ENCODE measurements at places on chromosomes 3 and 15.

- DNase-seq: no peak
These were observed 25.8 kb downstream of the FAM98B start for GRCh38 chr15:38479756-38480155.

DNA sequence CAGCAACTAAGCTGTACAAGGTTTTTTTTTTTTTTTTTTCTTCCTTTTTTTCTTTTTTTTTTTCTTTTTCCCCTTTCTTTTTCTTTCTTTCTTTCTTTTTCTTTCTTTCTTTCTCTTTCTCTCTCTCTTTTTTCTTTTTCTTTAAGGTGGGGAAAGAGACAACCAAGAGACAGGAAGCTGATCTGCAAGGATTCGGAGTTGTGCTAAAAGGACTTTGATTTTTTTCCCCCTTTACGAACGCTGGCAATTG lies 148 bp downstream of the RBMS3 start:
- DNase-seq: peak; percentile 37

DNA sequence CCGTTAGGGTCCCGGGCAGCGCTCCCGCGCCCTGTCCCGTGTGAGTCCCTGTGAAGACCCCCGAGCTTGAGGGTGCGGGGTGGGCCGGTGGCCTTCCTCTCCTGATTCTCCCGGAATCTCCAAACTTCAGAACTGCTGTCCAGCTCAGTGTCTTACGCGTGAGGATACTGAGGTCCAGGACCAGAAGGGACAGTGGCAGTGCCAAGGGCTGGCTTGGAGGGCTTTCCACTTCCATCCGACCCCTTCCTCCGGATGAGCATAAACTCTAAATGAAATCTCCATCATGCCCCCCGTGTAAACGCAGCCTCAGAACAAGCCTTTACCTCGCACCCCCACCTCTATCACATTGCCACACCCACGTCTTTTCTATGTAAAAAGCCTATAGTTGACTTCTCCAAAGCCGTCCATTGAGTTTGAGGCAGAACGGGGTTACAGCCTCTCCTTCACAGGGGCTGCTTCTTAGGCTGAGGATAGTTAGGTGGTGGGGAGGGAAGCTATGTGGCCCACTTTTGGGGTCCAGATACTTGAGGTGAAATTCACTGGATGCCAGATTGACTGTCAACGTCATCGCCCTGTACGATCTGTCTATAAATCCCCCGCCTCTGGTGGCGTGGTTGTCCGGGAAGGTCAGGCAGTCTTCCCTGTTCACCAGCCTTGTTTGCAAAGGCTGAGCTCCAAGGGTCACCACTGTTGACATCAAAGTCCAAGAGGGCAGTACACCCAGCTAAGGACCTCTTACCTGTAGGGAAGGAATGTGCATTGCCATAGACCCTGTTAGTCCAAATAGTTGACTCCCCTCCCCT lies 1.1 kb downstream of the EDEM1 start:
- no peak for DNase-seq

GRCh38 chr15:44163370-44163769 lies 31.7 kb downstream of the FRMD5 start:
- no peak for DNase-seq

- DNase-seq: peak; percentile 70
These were observed 4.1 kb upstream of the MYO1E start for GRCh38 chr15:59376733-59377132.

- no peak for DNase-seq
These were observed 16.9 kb upstream of the CLDN1 start for GRCh38 chr3:190339130-190339529.

DNA sequence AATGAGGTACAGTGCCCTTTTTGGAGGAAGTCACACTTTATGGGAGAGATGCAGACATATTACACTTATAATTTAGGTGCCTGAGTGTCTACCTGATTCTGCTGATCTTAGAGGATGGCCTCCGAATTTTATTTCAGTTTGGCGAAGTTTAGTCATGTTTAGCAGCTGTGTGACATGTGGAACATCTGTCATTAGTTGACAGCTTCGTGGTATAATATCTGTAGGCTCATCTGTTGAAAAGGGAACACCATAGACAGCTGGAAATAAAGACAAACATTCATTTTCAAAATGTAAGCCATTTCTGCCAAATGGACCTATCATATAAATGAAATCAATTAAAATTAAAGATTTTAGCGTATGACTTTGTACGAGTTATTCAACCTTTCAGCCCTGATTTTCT lies 165.4 kb downstream of the CFAP20DC start:
- no peak for DNase-seq

GRCh38 chr3:139425745-139426400 lies 36.4 kb upstream of the COPB2 start:
- no peak for DNase-seq

- no peak for DNase-seq
These were observed 396 bp downstream of the CHRNB4 start for GRCh38 chr15:78640527-78641101.

- no peak for DNase-seq
These were observed 53.7 kb downstream of the CD47 start for GRCh38 chr3:108036984-108037741.

DNA sequence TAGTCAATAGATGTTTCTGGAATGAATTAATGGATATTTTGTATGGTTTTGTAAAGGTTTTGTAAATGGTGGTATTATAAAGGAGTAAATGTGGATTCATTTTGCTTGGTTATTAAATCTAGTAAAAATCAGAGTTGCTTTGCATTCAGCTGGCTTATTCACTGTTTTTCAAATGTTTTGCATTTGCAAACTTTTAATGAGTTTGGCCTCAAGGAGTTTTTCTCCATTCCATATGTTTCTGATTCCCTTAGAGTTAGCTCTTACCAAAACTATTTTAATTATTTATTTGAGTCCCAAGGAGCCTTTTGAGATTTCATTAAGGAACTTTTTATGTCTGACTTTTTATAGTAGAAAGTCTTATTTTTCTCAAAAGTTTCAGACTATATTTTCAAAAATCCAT lies 992.2 kb downstream of the DIPK2A start:
- DNase-seq: no peak

DNA sequence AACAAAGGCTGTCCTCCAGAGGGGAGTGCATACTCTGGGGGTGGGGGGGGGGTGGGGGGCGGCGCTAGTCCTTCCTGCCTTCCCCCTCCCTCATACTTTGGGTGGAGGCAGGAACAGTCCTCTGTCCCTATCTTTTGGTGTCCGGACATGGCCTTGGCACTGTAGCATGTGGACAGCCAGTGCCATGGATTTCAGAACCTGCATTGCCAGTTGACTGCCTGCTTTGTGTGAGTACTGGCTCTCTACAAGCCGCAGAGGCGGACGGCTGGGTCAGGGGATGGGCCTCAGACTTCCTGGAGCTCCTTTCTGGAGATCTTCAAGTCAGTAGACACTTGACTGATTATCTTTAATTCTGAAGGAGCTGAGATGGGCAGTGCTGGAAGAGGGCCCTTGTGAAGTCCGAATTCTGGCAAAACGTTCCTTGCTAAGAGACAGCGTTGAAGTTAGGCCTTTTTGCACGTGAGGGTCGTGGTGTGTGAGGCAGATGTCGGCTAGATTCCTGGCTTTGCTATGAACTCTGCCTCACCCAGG lies 2.5 kb downstream of the CLDN11 start:
- DNase-seq: no peak

GRCh38 chr3:143974271-143975238 lies 2.9 kb downstream of the DIPK2A start:
- no peak for DNase-seq

- no peak for DNase-seq
These were observed 1003.2 kb downstream of the ROBO1 start for GRCh38 chr3:78764634-78765033.

DNA sequence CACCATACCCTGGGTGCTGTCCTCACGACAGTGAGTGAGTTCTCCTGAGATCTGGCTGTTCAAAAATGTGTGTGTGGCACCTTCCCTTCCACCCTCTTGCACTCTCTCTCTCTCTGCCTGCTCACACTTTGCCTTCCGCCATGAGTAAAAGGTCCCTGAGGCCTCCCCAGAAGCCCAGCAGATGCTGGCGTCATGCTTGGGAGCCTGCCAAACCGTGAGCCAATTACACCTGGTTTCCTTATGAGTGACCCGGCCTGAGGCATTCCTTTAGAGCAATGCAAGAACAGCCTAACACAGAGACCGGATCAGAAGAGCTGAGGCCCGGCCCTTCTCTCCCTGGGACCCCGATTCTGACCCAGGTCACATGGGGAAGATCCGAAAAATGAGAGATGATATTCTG lies 15.4 kb downstream of the TMEM44 start:
- DNase-seq: peak; percentile 48

DNA sequence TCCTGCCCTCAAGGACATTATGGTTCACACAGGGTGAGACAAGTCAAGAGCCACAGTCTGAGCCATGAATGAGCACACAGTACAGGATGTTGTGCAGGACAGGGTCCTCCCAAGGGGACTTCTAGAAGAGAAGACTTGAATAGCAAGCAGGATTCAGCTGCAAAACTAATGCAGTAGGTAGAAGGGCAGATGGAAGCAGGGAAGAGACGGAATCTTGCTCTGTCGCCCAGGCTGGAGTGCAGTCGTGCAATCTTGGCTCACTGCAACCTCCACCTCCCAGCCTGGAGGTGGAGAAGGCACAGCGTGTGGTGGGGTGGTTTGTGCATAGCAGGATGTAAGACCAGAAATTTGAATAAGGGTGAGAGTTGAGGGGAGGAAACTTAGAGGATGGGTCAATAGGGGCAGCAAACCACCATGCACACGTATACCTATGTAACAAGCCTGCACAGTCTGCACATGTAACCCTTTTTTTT lies 8.0 kb downstream of the BCL2L10 start:
- DNase-seq: no peak

- DNase-seq: no peak
These were observed 8.1 kb downstream of the PPM1M start for GRCh38 chr3:52253314-52254304.

DNA sequence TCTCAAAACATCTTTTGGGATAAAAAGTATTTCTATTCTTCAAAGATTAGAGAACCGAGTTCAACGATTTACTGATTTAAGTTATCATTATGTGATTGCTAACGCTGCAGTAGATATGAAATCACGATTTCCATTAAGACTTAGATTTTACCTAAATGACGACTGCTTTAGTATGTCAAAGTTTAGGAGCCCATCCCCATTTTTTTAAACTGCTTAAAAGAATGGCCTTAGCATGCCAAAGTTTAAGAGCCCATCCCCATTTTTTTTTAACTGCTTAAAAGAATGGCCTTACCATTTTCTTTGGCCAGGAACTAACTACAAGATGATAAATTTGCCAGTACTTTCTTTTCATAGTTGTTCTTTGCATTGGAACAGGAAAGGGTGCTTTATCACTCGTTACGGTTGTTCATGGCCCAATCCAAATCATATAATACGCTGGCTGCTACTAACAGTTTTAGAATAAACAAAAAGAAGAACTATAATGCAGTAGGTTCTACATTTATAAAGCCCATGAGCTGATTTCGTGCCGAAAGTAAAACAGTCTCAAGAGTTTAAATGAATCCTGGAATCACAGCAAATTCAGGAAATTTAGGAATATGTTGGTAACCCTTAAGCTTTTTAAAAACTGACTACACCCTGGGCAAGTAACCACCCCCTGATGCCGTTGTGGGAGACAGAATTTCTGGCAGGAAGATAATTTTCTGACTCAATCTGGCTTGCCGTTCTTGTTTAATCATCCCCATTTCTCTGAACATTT lies 869 bp upstream of the TSC22D2 start:
- no peak for DNase-seq

DNA sequence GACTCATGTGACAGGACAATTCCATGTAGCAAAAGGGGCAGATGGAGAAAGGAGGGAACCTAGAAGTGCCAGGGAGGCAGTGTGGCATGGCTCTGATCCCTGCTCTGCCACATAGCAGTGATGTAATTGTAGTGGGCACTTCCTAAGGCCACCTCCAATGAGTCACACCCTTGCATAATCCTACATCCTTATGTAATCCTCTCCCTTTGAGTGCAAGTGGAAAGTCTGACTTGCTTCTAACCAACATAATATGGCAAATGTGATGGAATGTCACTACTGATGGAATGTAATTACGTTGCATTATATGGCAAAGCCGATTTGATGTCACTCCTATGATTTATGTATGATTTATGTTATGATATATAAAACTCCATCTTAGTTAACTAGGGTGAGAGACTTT lies 72.9 kb upstream of the ATP2C1 start:
- DNase-seq: peak; percentile 96

- DNase-seq: no peak
These were observed 134.1 kb upstream of the COL8A1 start for GRCh38 chr3:99504258-99504657.

GRCh38 chr15:92958105-92958504 lies 58.0 kb downstream of the CHD2 start:
- peak; percentile 26 for DNase-seq

- DNase-seq: peak; percentile 86
These were observed 4.5 kb downstream of the EIF3J start for GRCh38 chr15:44541282-44541958.

DNA sequence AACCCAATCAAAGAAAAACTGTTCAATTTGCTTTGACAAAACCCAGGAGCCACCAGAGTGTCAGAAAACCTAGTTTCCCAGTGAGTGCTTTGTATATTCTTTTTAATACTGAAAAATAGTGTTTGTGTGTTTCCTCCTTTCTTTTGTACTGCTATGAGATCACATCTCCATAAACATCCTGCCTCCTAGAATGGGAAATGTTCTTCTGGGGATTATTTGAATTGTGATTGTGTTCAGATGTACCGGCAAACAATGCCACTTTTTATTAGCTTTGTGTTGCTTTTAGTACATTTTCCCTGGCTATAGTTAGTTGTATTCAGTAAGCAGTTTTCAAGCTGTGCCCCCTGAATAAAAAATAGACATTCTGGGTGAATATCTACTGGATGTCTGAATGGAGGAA lies 148.0 kb upstream of the NR2E3 start:
- DNase-seq: no peak

- no peak for DNase-seq
These were observed 50.9 kb upstream of the FSIP1 start for GRCh38 chr15:39833515-39833981.

GRCh38 chr3:44125882-44126281 lies 115.8 kb upstream of the TOPAZ1 start:
- DNase-seq: peak; percentile 31

DNA sequence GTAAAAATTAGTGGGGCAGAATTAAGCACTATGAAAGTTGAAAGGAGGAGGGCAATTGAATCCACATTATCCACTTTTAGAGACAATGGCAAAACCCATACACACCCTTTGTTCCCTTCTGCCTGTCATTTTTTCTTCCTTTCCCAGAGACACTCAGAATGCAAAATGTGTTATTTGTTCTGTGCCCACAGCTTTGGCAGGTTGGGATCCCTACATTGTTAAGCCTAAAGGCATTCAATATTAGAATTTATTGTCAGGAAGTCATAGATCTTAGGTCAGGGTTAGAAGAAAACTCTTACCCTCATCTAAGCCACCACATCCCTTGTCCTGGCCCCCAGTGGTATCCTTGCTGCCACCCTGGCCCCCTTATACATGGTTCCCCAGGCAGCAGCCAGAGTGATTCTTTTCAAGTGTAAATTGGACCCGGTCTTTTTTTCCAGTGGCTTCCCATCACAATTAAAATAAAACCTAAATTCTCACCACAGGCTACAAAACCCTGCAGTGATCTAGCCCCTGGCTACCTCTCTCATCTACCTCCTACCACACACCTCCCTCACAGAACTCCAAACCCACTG lies 470.1 kb upstream of the ATP11B start:
- no peak for DNase-seq

GRCh38 chr3:169149349-169149890 lies 514.1 kb downstream of the MECOM start:
- peak; percentile 66 for DNase-seq
